ENCODE measurements at places on chromosomes 2 and 18.

GRCh38 chr2:60565472-60565871, 12.0 kb upstream of the BCL11A start:
- no peak for DNase-seq

GRCh38 chr2:201854841-201855240, 48.5 kb downstream of the CDK15 start:
- DNase-seq, result no peak

- DNase-seq, result no peak
Measured at GRCh38 chr2:27772804-27773203, 1.3 kb downstream of the MRPL33 start.

GRCh38 chr2:40168546-40168945, 283.3 kb downstream of the SLC8A1 start:
- DNase-seq, result no peak

DNA sequence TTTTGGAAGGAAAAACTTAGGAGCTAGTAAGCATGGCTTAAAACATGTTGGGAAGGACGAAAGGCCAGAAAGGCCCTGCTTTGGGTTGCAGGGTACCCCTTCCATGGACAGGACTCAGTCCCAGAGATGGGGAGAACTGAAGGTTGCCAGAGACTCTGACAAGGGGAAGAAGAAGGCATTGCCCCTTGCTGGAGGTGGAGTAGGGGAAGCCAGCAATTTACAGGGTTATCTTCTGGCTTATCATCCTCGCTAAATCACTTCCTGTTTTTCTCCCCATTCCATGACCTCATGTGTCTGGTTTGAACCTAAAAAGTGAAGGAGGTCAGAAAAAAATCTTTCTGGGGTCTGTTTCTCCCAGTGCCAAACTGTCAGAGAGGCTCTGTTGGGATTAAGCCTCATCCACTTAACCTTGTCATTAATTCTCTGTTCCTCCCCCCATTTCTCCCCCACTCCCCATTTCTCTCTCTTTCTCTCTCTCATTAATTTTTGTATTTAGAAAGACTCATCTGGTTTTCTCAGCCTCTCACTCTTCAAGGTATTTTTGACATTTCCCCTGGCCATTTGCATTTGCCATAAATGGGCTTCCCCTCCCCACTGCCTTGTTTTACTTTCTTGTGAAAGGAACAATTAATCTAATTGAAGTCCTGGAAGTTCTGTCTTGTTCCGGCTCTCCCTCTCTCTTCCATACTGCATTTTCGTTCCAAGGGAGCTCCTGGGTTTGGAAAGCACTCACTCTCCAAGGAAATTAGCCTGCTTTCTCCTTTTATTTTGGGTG, 17.4 kb downstream of the NRP2 start:
- no peak for DNase-seq

DNA sequence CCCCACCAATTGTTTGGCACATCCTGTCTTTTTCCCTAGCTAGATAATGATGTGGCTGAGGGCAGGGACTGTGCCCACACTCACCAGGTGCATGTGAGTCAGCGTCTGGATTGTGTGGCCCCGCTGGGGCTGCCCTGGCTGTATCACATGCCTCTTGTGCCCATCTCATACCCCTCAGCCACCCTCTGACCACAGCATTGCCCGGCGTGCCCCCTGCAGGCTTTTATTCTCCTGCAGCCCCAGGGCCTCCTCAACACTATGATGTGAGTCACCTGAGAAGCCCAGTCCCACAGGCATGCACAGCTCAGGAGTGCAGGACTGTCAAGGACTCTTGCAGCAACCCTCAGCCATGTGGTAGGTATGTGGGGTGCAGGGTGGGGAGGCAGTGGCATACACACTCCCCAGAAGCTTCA, 14.8 kb upstream of the STEAP3 start:
- DNase-seq, result no peak
